Activated naive CD4-positive, alpha-beta T cell (primary cell): ENCODE measurements at places on chromosomes 16 and 17.

- DNase-seq: no peak
These were observed 123.1 kb upstream of the MAF start for GRCh38 chr16:79723583-79724168.

- no peak for DNase-seq
These were observed 85.3 kb upstream of the C16orf82 start for GRCh38 chr16:26981266-26981938.

DNA sequence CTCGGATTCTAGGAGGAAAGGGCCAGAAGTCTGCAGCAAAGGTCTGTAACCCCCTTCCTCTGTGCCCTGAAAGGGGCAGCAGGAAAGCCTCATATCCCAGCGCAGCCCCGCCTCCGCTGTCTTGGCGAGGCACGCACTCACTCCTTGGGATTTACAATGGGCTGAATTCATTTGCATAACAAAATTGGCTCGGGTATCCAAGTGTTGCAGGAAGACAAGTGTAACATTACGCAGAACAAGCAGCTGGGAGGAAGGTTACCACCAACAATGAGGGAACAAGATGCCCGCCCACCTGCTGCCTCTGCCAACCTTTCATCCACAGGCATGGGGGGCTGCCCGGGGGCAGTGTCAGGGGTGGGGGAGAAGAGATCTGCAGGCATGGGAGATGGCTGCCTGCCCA lies 130.4 kb downstream of the MRM1 start:
- DNase-seq: no peak

GRCh38 chr16:83539736-83540490 lies 267.9 kb upstream of the HSBP1 start:
- DNase-seq: no peak

DNA sequence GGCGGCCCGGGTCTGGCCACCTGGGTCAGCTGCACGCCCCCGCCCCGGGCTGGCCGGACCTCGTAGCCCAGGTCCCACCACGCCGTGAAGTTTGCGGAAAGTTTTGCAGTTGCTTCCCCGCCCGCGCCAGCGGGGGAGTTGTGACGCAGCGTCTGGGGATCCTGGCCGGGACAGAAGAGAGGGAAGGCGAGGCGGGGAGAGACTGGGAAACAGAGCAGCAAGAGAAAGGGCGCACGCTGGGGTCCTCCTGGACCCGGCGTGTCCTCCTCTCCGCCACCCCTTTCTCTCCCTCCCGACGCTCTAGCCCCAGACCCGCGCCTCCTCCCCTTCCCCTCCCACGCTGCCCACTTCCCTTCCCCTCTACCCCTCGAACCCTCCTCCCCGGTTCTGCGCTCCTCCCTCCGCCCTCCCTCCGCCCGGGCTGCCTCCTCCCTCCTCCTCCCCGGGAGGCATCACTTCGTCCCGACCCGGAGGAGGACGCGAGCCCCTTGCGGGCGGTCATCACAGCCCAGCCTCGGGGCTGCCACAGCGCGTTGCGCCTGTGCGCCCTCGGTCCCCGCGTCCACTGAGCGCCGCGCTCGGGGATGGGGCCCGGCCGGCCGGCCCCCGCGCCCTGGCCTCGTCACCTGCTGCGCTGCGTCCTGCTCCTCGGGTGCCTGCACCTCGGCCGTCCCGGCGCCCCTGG lies at the start of gene MRC2:
MRC2 (plus strand) TSS at position 452 of the 685 bp plus-strand sequence; CDS start at position 585, 133 bp downstream.
- no peak for DNase-seq

- DNase-seq: no peak
These were observed 5.1 kb downstream of the TSPOAP1 start for GRCh38 chr17:58323366-58324055.

GRCh38 chr17:5237541-5238016 lies 2.9 kb upstream of the SCIMP start:
- no peak for DNase-seq
